ENCODE measurements at places on chromosomes 4 and X.

- DNase-seq: peak; percentile 41
Measured at GRCh38 chrX:111837197-111837596, 38.8 kb upstream of the TRPC5OS start.

GRCh38 chr4:83124111-83124780 is 9.7 kb upstream of the PLAC8 start:
- no peak for DNase-seq

GRCh38 chr4:55840956-55841355 is 12.5 kb upstream of the EXOC1 start:
- DNase-seq: no peak

- no peak for DNase-seq
Measured at GRCh38 chr4:48295116-48295515, 25.5 kb upstream of the TEC start.

DNA sequence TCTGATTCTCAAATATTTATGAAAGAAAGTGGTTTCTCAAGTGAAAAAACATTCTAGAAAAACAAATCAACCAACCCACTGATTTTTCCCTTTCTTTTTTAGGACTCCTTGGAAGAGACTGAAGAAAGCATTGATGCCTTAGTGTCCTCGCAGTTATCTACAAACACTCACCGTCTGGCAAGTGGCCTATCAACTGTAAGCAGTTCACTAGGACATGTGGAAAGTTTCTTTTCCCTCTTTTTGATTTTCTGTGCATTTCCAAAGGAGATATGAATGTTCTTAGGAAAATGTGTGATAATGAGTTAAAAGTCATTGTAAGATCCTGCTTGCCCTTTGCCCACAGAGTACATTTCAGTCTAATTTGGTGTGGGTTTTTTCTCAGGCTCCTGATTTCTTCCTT is 95.9 kb downstream of the SYTL5 start:
- no peak for DNase-seq

DNA sequence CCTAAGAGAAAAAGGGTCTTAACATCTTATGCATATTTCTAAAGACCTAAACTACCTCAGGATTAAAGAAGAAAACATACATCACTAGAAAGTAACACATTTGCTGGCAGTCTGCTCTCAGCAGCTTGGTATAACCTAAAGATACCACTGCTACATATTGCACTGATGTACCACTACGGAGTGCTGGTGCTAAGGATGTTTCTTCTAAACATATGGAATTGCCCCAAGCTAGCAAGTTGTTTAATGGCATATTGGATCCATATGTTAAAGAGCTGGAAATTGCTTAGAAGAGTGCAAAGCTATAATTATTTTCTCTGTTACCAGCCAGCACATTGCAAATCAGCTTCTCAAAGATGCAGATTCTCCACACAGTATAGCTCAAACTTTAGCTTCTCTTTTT is 436.5 kb upstream of the GALNTL6 start:
- DNase-seq: no peak

- no peak for DNase-seq
Measured at GRCh38 chr4:64594723-64595122, 185.5 kb upstream of the TECRL start.

DNA sequence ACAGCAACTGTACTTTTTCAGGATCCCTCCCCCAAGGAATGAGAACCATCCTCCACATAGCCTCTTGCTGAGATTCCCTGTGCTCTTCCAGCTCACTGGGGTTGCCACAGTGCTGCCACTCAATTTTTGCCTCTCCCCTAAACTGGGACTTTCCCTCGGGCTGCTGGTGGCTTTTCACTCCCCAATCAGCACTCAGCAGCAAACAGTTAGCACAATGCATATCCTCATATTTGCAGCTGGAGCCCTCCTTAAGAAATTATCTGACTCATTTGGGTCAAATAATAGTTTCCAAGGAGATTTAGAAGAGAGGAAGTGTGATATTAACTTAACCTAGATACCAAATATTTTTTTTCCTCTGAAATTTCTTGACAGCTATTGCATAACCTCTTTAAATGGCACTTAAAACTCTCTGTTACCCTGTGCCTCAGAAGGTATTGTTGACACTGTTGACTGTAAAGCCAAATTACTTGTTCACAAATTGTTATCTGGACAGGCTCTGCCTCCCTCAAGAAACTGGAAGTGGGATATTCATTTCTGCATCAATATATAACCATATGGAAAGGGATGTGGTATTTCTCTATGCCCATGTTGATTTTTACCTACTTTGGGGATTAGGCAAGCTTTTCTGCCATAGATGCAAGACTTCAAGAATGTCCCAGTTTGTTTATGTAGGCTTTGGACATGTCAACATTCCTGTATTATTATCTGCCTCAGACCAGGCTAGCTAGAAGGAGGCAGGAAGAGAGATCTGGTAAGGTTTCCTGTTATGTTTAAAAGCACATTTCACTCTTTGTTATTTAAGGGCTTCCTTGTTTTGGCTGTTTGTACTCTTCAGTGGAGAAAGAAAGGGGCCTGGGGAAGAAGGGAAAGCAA is 58.0 kb downstream of the SEPTIN11 start:
- no peak for DNase-seq

DNA sequence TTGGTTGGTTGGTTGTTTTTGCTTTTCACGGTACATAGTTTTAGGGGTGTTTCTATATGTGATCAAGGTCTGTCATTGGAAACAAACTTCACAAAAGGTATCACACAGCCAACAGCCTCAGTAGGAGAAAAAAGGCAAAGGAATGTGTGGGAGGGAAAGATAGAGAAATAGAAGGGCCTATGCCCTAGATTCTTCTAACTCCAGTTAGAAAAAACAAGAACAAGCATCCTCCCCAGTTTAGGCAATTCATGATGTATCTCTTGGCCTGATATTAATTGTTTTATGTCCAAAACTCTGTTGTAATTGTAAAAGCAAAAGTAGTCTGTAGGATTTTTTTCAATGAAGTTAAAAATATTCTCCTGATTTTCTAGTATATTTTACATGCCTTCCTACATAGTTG is 192.4 kb upstream of the EDNRA start:
- DNase-seq: no peak

DNA sequence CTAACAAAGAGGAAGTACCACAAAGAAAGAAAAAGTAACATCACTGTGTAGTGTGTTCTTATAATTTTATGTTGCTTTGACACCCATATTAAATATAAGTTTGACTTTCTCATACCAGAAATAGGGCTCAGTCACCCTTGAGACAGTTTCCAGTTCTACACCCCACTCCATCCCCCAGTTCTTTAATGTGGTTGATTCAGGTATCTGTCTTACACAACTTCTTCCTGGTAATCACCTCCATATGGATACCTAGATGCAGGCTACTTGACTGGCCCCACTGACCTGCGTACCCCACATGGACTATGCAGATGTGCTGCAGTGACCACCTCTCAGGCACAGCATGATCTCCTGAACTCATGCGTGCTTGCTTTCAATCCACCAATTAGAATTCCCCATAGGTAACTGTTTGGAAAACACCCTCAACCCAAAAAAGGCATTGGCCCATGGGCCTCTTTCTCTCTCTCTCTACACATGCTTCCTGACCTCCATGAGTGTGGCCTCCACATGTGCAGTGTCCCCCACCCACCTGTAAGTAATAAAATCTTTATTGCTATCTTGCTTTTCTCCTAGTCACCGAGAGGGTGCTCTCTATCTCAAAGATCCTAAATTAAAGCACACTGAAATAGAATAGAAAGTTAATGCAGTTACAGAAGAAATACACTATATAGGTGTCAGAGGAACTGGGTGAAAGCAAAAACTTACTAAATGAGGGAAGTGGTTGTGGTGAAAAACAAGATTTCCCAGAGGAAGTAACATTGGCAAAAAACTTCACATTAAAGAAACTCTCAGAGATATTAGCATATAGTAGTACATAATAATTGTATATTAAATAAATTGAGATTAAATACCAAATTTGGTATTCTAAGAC is 98.4 kb downstream of the ZAR1 start:
- no peak for DNase-seq

DNA sequence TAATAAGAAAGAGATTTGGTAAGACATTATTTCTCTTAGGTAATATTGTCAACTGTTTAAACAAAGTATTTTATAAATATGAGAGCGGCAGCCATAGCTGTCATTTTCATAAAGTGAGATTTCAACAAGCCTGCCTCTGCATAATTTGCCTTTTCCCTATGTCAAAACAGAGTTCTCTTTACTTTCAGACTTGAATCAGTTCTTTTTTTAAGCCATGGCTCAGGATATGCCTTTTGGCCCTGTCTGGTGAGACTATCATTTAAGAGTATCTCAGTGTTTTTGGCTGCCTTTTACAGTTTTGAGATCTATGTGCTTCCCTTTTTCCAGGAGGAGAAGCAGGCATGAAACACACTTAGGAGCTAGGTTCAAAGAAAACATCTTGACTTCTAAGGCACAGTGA is 7.5 kb upstream of the GUCY1A1 start:
- DNase-seq: no peak

DNA sequence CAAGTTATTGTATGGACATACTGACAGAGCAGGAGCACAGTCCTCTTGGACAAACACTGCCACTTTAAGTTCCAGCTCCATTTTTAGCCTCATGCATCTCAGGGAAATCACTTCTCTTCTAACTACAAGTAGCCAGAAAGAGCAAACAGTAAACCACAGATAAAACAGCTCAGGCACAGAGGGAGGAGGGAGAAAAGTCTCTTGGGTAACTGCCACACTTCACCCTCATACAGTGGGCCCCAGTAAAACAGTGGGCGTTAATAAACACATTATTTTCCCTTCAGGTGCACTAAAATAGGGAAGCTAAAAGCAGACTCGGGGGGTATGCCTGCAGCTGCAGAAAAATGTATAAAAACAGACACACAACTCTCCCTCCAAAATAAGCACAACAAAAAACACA is 21.6 kb downstream of the CD38 start:
- no peak for DNase-seq

- no peak for DNase-seq
Measured at GRCh38 chr4:177161781-177162180, 147.9 kb upstream of the NEIL3 start.

- DNase-seq: no peak
Measured at GRCh38 chr4:152805071-152805650, 25.4 kb downstream of the ARFIP1 start.

GRCh38 chr4:145840162-145840768 is 98.4 kb downstream of the ZNF827 start:
- DNase-seq: peak; percentile 9

DNA sequence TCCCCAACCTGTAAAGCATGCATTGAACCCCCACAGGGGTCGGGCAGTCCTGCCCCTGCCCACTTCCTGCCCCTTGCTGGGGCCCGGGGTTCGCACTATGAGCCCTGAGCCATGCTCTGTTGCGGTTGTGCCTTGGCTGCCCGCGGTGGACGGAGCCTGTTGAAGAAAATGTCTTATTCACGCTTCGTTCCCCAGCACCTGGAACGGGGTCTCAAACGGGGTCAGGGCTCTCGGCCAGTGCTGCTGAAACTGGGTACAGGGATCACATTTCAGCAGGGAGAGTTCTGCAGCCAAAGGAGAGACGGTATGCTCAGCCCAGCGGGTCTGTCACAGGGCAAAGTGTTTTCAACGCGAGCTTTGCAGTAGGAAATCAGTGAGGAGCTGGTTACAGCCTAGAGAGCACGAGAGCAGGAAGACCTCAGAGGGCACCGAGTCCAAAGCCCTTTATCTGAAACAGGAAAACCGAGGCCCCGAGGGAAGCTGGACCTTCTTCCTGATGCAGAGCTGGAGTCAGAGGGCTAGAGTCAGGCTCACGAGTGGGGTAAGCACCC is 46.3 kb upstream of the AFAP1 start:
- DNase-seq: no peak

GRCh38 chrX:151692825-151693224 is 2.4 kb upstream of the PRRG3 start:
- DNase-seq: no peak

DNA sequence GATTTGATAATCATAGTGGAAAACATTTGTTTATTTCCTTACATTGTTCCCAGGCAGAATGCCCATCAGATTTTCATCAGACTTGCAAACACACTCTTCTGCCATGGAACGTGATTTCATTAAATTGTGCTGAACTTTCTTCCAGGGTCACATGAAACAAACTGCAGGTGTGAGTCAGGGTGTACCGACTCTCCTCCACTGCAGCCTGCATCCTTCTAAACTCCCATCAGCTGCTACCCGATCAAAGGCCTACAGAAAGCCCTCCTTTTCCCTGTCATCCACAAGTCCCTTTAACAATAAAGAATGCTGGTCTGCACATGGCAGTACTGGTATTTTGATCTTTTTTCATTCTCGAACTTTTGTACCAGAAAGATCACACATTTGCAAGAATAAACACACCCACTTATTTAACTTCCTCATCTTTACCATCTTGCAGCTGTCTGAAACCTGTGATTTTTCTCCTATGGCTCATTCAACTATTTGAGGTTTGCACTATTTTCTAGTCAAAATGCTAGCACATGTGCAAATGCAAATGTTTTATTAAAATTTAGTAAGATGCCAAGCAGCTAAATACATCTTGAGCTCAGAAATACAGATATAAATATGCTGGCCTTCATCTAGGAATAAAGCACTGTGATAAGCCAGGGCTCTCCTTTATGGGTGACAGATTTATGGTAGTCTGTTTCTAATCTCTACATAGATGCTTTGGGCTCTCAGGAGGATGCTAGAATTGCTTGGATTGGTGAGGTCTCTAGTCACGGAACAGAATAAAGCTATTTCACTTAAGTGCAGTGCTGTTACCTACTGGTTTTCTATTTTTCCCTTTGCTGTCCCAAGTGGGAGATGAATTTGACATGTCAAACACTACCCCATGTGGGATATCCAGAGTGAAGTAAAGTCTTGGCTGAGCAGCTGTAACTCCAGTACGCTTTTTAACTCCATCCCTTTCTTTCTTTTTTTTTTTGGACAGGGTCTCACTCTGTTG is 25.8 kb upstream of the ARHGAP24 start:
- DNase-seq: no peak

DNA sequence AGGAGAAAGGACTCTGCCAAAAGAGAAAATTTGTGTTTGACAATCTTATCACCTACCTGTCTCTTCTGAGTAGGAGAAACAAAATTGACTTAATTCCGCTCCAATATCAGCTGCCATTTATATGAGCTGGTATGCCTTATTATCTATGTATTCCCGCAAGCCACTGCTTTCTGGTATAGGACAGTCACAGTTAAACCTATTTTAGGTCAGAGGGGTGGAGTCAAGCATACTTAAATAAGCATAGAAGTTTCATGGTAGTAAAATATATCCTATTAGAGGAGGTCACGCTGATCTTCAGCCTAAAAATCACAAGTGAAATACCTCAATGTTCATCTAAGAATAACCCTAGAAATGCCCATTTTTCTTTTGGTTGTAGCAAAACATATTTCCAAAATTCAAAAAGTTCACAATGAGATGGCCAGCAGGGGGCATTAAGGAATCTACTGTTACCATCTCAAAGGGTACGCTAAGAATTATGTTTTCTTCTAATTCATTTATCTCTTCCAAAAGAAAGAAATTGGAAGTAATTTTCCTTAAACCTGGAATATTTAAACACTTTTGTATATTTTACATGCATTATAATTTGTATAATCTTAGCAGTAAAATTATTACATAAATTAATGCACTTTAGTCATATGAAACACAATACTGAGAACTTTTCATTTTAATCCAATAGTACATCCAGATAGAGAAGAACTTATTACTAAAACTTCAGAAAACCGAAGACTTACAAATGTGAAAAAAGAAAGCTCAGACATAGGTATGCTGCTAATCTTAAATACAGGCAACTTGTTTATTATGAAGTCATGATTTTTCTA is 10.5 kb downstream of the PPAT start:
- no peak for DNase-seq

- no peak for DNase-seq
Measured at GRCh38 chr4:20272411-20272872, 20.7 kb downstream of the SLIT2 start.

GRCh38 chr4:126396703-126397102 is 1081.9 kb downstream of the FAT4 start:
- DNase-seq: no peak

- DNase-seq: no peak
Measured at GRCh38 chrX:137067147-137067546, 33.4 kb upstream of the GPR101 start.
